ENCODE measurements at places on chromosomes 6 and 20.

DNA sequence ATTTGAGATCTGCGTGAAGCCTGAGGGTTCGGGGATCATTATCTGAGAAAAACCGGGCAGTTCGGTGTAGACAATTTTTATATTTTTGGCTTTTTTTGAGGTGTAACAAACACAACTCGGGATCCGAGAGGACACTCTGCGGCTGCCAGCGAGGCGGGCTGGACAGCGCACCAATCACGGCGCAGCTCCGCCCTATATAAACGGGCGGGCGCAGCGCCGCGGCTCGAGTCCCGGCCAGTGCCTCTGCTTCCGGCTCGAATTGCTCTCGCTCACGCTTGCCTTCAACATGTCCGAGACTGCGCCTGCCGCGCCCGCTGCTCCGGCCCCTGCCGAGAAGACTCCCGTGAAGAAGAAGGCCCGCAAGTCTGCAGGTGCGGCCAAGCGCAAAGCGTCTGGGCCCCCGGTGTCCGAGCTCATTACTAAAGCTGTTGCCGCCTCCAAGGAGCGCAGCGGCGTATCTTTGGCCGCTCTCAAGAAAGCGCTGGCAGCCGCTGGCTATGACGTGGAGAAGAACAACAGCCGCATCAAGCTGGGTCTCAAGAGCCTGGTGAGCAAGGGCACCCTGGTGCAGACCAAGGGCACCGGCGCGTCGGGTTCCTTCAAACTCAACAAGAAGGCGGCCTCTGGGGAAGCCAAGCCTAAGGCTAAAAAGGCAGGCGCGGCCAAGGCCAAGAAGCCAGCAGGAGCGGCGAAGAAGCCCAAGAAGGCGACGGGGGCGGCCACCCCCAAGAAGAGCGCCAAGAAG, 69.0 kb downstream of the HFE start:
- DNase-seq: no peak

GRCh38 chr6:151690303-151690702, 117.2 kb upstream of the ESR1 start:
- DNase-seq: no peak

DNA sequence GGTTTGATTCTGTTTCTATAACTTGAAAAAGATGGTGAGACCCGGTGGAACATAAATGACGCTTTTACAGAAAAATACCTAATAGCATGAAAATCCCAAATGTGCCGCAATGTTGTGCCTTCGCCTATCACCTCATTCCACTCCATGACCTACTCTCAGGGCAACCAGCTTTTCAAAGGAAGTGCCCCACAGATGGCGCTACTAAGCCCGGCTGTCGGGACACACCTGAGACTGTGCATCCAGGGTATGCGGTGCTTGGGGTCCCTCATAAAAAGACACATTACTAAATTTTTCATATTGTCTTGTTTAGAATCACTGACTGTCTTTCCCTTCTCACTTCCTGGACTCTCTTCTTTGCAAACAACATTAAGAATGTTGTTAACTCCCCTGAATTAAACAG, 145.5 kb upstream of the RPS6KA2 start:
- DNase-seq: no peak

DNA sequence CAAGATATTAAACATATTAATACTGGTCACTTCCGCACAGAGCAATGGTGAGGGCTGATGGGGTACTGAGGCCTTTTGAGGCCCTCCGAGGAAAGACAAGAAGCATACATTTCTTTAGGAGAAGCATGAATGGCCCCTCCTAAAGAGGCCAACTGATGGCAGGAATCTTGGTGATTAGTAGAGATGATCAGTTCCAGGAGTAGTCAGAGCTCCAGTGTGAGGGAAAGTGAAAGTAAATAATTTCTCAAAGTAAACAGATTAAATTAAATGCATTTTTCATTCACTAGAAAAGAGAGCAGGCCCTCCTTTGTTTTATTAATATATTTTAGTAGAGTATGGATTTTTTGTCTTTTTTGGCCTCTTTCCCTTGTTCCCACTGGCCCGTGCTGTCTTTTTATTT, 38.2 kb downstream of the NOX3 start:
- no peak for DNase-seq

- DNase-seq: no peak
Measured at GRCh38 chr6:3747100-3747737, 4.3 kb downstream of the PXDC1 start.

- no peak for DNase-seq
Measured at GRCh38 chr20:10524643-10525042, 89.5 kb downstream of the SLX4IP start.

DNA sequence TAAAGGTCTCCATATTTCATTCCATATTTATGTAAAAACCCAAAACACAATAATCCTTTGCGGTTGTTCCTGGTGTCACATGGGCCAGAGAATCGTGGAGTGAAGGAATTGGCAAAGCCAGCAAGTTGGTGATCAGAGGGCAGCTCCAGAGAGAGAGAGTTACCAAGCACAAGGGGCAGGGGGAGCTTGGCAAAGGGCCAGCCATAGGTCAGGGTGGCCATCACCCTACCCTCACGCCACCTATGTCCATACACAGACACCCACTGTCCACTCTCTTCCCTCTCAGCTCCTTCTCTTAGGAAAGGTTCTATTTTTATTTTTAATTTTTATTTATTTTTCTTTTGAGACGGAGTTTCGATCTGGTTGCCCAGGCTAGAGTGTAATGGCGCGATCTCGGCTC, 163.2 kb upstream of the JARID2 start:
- DNase-seq: no peak

- no peak for DNase-seq
Measured at GRCh38 chr6:41976794-41977484, 35.3 kb upstream of the CCND3 start.

GRCh38 chr6:13932785-13933184, 8.0 kb downstream of the RNF182 start:
- DNase-seq: no peak

DNA sequence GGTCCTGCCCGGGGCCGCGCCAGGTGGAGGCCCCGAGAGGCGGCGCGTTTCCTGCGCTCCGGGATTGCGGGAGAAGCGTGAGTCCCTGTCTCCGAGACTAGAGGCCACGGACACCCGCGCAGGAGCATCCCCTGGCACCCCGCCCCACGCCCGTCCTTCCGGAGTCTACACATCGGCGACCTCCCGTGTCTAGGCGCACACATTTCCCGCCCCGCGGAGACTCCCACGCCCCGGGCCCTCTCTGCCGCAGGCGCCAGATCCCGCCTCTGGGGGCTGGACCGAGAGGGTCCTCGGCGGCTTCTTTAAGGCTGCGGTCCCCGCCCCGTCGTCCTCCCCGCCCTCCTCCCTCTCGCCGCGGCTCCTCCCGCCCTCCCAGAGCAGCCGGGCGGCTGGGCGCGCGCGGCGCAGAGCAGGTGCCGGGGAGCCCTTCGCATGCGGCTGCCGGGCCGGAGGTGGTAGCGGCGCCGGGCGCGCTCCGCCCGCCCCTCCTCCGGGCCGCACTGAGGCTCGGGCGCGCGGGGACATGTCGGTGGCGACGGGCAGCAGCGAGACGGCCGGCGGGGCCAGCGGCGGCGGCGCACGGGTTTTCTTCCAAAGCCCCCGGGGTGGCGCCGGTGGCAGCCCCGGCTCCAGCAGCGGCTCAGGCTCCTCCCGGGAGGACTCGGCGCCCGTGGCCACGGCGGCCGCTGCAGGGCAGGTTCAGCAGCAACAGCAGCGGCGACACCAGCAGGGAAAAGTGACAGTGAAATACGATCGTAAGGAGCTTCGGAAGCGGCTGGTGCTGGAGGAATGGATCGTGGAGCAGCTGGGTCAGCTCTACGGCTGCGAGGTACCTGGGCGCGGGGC, at the start of gene PPP1R14C:
PPP1R14C (plus strand) TSS at position 375 of the 846 bp plus-strand sequence; CDS start at position 524, 149 bp downstream.
- DNase-seq: no peak

DNA sequence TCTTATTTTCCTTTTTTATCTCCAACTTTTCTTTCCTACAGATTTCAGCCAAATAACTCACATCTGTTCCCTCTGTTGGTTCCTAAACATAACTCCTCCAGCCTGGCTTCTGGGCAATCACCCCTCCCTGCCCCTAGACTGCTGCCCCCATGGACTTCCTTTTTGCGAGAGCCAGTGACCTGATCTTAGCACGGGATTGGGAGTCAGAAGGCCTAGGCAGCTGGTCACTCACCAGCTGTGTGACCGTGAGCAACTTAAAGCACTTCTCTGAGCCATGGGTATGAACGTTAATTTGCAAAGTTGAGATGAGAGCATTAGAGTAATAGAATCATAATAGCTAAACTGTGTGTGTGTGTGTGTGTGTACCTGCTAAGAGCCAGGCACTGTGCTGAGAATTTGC, 4.5 kb upstream of the MMP9 start:
- no peak for DNase-seq

DNA sequence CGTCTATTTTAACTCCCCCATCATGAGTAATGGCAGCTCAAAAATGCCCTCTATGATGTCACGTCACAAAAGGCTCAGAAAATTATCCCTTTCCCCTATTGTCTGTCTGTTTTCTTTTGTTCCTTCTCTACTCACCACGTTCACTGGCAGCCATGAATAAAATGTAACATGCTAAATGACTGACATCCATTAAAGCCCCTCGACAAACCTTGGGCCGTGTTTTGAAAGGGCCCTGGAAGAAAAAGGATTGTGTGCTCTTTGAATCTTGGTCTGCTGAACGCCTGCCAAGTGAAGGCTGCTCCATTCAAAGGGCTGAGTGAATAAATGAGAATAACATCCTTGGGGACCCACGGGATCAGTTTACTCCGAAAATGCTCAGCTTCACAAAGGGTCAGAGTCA, 118.7 kb downstream of the RPS12 start:
- no peak for DNase-seq

- DNase-seq: no peak
Measured at GRCh38 chr20:34421766-34422466, 58.8 kb downstream of the ITCH start.

GRCh38 chr20:20150241-20150640, 97.9 kb downstream of the CFAP61 start:
- DNase-seq: no peak

DNA sequence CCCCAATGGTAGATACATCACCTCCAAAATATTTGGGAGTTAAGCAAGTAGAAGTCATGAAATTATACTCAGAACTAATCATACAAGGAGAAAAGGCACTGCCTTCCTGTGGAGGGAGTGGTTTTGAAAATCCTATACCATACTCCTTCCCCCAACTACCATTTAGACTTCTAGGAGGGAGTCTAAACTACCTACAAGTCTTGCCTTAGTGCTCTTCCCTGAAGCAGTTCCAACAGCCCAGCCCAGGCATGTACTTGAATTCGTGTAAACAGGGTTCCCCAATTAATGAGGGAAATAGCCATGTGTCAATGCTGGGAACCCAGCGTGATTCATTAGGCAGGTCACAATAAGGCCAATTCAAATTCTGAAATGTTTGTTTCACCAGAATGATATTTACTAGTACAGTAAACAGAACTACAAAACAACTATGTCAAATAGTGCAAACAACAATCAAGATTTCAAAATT, 39.1 kb upstream of the SGK1 start:
- DNase-seq: no peak

DNA sequence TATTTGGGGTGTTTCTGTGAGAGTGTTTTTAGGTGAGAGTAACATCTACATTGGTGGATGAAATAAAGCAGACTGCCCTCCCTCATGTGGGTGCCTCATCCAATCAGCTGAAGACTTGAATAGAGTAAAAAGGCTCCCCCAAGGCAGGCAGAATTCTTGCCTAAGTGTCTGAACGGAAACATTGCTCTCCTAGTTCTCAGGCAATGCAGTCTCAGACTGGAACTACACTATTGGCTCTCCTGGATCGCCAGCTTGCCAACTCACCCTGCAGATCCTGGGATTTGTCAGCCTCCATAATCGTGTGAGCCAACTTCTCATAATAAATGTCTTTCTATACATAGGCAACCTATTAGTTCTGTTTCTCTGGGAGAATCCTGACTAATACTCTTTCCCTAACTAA, 5.5 kb upstream of the TMEM170B start:
- no peak for DNase-seq

DNA sequence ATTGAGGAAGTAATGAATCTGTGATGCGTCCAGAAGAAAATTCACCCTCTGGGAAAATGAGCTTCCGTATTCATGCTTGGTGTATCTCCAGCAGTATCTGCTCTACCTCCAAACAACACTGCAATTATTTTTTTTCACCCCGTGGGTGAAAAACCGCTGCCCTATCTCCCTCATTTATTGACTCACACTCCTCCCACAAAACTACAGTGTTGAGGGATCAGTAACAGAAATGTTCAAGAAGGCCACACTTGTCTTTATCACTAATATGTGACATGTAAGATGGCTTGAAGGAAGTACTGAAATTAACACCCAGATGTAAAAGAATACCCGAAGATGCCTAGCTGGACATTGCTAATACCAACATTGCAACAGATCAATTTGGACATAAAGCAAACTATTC, 4.9 kb upstream of the TBX18 start:
- DNase-seq: no peak

DNA sequence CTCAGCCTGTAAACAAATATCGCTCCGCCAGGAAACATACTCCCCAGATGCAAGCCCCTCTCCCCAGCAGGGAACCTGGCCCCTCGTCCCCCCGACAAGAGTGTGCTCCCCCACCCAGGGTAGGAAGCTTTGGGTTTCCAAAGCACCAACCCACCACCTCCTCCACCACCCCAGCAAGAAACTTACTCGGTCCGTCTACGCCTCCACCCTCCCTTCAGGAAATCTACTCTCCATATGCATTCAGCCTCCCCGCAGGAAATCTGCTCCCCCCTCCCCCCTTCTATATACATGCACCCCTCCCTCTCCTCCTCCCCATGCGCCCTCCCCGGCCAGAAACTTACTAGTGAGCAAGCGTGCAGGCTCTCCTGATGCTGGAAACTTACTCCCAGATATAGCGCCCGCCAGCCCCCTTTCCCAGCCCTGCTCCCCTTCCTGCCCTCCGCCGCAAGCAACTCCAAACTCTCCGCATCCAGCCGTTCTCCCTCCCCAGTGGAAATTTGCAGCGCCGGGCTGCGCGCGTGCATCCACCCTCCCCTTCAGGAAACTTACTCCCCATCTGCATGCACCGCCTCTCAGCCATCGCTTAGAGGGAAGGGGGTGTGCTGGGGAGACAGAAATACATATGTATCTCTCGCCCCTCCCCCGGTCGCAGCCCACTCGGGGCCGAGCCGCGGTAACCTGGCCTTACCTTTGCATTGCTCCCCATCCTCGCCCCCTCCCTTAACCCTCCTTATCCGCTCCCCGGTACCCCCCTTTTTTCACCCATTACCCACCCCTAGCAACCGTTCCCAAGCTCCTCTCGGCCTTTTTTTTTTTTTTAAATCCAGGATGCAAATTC, at the start of gene TRERF1:
TRERF1 (minus strand) TSS at position 594 of the 838 bp plus-strand sequence. CDS start 182,336 bp downstream, outside the sequence.
- no peak for DNase-seq

DNA sequence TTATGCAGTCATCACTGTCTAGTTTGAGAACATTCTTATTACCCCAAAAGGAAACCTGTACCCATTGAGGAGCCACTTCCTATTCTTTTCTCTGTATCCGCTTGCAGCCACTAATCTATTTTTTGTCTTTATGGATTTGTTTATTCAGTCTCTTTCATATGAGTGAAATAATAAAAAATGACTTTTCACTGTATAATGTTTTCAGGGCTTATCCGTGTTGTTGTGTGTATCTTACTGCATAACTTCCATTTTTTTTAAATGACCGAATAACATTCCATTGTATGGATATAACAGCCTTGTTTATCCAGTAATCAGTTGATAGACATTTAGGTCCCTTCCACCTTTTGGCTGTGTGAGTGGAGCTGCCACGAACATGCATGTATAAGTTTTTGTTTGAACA, 86.6 kb downstream of the ZFAND3 start:
- no peak for DNase-seq

Measured in activated CD8-positive, alpha-beta memory T cell treated with anti-CD3 and anti-CD28 coated beads for 1 hour (primary cell).